Pulmonary artery endothelial cell (primary cell): ENCODE measurements at places on chromosomes 3 and 15. TPM values are rescaled to one million over a fixed set of nuclear protein-coding genes. Genes with fewer than 3 reads are reported as not detected.

DNA sequence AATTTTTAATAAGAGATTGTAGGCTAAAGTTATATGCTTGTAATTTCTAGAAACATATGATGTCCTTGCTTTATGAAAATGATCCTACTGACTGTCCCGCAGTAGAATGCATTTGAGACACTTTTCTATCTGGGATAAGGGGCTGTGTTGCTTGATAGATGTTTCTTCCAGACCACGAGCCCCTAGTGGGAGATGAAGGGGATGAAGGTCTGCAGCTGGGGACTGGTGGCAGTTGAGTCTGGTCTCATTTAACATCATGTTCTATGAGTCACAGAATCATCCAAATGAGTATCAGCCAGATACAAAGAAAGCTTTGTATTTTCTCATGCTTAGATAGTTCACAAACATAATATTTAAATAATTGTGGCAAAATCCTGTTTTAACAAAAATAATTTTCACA, 84.3 kb upstream of the PRTG start:
- DNase-seq, result no peak

DNA sequence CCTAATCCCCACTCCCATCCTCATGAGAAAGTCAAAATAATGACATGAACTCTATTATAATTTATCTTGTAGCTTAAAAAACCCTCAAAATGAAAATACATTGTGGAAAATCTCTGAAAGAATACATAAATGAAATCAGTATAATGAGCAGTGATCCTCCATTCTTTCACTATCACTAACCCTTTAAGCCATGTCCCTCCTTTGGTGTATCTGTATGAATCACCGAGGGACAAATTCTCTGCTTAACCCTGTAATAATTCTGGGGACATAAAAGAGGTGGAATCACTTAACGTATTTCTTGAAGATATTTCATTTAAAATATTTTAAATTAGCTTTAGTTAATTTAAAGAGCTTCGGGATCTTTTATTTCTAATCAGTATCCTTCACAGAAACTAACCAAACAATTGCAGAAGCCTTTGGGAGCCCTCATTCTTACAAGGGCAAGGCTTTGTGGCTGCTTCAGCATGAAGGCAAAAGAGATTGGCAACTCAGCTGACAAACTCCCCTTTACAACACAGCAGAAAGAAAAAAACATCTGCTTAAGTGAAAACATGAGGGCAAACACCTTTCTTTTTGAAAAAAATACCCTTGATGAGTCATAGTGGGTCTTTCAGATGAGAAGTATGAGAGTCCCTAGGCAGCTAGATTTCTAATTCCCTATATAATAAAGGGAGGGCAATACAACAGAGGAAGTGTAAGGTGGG, 44.0 kb upstream of the ALCAM start:
- no peak for DNase-seq

The LMAN1L gene
- not detected in 2 replicates for total RNA-seq

The LYSMD2 gene
- total RNA-seq, result 11.0 and 16.1 TPM in 2 replicates

DNA sequence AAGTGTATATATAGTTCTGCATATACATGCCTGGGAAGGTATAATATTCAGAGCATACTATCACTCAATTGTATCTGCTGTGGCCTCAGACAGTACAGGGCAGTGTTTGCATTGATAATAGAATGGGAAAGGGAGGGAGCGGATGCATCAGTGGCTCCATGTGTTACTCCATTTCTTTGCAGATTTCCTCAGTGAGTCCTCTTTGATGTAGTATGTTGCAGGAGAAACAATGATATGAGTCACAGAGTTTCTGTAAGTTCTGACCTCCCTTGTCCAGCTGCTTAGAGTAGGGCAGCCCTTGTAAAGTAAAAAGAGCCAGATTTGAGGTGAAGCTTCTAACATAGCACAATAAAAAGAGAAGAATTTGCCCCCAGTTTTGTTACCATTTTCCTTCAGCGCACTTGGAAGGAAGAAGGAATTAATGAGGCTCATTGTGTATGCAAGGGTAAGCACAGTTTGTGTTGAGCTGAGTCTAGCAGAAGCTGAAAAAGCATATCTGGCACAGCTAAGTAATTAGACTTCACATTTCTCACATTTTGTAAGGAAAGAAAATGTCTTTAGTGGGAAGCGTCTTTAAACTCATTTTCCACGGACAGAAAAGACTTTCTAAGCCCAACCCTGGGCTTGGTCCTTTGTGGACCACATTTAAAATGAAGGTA, 555.8 kb upstream of the IL12A start:
- DNase-seq, result no peak

GRCh38 chr3:44055951-44056350, 185.7 kb upstream of the TOPAZ1 start:
- DNase-seq, result no peak

GRCh38 chr3:158384019-158384418, 187.0 kb upstream of the MLF1 start:
- DNase-seq, result no peak

DNA sequence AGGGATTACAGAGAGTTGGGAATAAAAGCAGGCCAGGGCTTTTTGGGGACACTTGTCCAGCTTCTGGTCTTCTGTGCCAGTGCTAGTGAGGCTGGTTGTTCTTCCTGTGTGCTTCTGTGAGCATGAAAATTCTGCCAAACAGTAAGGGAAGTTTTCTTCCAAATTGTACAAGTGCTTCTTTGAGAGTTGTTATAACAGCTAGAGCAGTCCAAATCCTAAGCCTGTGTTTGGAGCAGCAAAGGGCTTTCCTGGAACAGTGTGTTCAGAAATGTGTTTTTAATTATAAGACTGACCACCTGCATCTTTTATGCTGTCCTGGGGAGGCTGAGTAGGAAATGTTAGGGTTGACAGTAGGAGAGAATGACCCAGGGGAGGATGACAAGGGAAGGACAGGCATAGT, 223.0 kb upstream of the P2RY1 start:
- no peak for DNase-seq

- DNase-seq, result no peak
Measured at GRCh38 chr3:87309601-87310000, 33.2 kb upstream of the POU1F1 start.

DNA sequence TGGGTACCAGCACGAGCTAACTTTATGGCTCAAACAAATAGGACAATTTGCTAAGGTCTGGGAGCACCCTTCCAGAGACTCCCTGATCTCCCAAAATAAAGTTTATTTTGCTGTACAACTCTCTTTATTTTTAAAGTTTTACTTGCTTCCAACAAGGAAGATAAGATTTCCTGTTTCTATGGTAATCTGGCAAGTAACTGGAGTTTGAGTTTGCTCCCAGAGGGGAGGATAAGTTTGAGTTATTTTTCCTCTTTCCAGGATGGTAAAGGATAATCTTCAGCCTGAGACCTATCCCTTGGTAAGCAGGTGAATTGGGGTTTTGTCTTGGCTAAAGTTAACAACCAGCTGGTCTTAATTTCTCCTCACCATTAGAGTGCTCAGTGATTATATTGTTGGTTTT, 1019.4 kb upstream of the ALCAM start:
- DNase-seq, result no peak

The NIT2 gene
- 15.0 and 20.4 TPM in 2 replicates for total RNA-seq

GRCh38 chr15:88989578-88989977, 76.4 kb upstream of the MFGE8 start:
- DNase-seq, result no peak

DNA sequence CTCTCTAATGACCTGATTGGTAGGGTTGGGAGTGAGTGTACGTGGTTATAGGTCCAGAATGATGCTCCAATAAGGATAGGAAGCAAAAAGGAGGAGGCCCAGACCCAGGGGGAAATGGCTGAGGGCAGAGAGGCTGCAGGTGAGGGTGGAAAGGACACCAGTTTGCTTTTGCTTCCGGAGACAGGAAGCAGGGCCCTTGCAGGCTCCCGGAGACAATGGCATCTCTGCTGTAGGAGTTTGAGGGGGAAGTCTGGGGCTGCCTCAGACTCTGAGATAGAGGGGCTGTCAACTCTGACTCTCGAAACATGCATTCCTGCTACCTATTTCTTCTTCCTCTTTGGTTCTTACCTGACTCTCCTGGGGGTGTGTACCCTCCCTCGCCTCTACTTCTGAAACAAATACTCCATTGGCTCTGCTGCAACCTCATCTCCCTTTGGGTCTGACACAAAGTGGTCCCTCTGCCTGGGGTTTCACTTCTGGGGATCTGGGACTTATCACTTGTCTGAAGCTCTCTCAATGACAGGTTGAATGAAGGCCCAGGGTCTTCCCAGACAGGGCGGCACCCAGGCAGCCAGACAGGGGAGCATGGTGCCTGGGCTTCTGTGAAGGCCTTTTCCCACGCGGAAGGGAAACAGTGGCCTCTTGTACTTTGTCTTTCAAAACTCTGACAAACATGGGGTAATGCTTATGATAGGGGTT, 61.5 kb downstream of the CHRD start:
- no peak for DNase-seq

The GCNT3 gene
- 0.14 TPM in 1 of 2 replicates, not detected in the other for total RNA-seq

The ZNF502 gene
- total RNA-seq, result 3.6 and 3.7 TPM in 2 replicates

The TMEM44 gene
- total RNA-seq, result 44.4 and 55.1 TPM in 2 replicates

The SUCLG2 gene
- 42.2 and 49.9 TPM in 2 replicates for total RNA-seq

The ROBO1 gene
- 16.8 and 26.4 TPM in 2 replicates for total RNA-seq

The CGNL1 gene
- total RNA-seq, result 43.8 and 50.1 TPM in 2 replicates

The GOLGA6L7 gene
- not detected in 2 replicates for total RNA-seq

DNA sequence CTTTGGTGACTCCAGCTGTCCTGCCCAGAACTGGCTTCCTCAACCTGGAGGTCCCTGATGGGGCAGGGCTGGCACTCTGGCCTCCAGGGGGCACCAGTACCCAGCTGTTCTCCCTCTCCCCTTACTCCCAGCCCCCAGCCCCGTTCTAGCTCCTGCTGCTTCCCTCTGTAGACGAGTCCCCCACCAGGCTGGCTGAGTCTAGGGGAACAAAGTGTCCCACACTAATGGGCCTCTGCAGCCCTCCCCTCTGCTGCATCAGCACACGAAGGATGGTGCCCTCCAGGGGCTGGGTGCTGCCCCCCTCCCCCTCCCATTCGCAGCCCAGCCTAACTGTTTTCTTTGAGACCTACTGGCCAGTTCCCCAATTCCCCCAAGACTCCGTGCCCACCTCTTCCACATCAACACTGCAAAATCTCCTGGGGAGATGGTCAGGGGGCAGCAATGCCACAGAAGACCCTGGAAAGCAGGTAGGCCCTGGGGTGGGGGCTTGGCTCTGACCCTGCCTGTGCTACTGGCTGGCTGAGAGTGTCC, 4.2 kb downstream of the RHCG start:
- no peak for DNase-seq

DNA sequence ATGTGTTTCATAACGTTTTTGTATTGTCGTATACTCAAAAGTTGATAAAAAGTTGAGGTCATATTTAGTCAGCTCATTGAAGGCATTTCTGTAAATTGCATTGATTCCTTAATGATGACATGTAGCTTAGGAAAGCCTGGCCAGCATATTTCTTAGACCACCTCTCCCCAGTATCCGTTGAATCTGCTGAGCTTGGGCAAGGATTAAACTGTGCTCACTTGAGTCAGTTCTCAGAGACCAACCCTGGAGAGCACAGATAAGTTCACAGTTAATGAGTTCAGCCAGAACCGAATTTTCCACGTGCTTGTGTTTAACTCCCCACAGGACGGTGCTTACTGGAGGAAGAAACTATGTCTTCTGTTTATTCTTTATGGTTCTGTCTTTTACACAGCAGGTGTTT, 132.7 kb downstream of the SLC25A26 start:
- no peak for DNase-seq

- no peak for DNase-seq
Measured at GRCh38 chr15:40087068-40087810, 21.4 kb downstream of the BMF start.

- no peak for DNase-seq
Measured at GRCh38 chr3:134323966-134324962, 50.0 kb downstream of the AMOTL2 start.

- DNase-seq, result no peak
Measured at GRCh38 chr3:17626395-17626794, 116.0 kb downstream of the TBC1D5 start.

DNA sequence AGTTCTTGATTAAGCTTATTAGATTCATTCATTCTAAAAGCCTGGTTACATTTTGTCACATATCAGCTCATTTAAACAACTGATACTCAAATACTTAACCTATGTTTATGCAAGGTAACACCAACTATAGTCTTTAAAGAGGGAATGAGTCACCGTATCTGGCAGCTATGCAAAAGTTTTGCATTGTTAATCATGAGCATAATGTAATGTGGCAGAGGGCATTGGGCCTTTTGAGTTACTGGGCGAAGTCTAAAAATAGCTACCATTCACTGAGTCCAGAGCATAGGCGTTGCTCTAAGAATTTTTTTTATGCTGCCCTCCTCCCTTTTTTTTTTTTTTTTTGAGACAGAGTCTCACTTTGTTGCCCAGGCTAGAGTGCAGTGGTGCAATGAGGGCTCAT, 277.7 kb upstream of the ZNF717 start:
- no peak for DNase-seq

GRCh38 chr3:76765511-76765910, 274.4 kb upstream of the ROBO2 start:
- no peak for DNase-seq

The ARNT2 gene
- total RNA-seq, result under 0.01 and 0.13 TPM in 2 replicates

GRCh38 chr3:196108075-196108743, 26.3 kb upstream of the TFRC start:
- no peak for DNase-seq

The SACM1L gene
- 27.8 and 38.4 TPM in 2 replicates for total RNA-seq
